Left colon (tissue), 2 donors: ENCODE measurements at places on chromosomes 2 and 18.
A peak's percentile ranks its signal among the peaks of the same experiment; 100 is the strongest.

GRCh38 chr2:29114946-29115609, at the start of gene CLIP4:
Gene CLIP4 (plus strand): TSS chr2:29115415. CDS start chr2:29121389, 5,974 bp downstream.
- peak; percentile 34 for DNase-seq

- DNase-seq = no peak
Measured at GRCh38 chr2:101858246-101858645, 133.5 kb upstream of the IL1R2 start.

DNA sequence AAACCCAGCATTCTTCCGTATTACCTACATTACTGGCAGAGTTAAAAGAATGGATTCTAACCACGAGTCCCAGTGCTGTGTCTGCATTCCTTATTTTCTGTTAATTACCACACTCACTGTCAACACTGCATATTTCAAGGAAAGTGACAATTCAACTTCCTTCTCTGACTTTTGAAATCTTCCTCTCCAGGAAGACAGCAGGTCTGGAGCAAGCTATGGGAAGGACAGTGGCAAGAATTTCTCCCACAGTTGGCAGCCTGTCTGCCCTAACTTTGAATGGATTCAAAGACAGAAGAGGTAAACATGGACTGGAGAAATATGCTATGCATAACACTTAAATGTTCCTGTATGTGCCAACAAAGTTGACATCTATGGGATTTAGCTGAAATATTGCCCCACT, 700.5 kb upstream of the CHAC2 start:
- DNase-seq = no peak

GRCh38 chr2:67221266-67221665, 175.9 kb upstream of the ETAA1 start:
- no peak for DNase-seq

- DNase-seq = no peak
Measured at GRCh38 chr2:83587309-83587708, 871.8 kb downstream of the SUCLG1 start.

- DNase-seq = peak; percentile 94
Measured at GRCh38 chr2:231601356-231602229, 8.9 kb downstream of the TEX44 start.

GRCh38 chr2:68748568-68748967, 14.0 kb downstream of the ARHGAP25 start:
- DNase-seq = no peak

GRCh38 chr2:218313356-218313755, 21.1 kb upstream of the TMBIM1 start:
- DNase-seq = no peak

GRCh38 chr2:235378246-235378645, 115.6 kb upstream of the AGAP1 start:
- DNase-seq = peak; percentile 64

- DNase-seq = no peak
Measured at GRCh38 chr2:184047536-184047935, 550.8 kb upstream of the ZNF804A start.

DNA sequence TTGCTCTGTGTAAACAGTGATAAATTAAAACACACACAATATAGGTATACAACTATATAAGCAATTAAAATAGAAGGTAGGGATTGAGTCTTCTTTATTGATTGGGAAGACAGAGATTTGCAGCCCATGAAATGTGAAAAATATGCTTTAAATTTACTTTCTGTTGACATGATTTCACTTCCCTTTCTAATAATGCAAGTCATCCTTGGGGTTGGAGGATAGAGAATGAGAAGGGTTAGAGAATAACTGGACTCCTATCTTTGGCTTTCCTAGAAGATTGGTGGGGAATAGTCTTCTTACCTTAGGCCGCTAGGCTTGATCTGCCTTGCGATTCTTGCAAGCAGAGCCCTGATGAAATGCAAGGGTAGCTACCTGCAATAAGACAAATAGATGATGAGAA, 339.8 kb downstream of the NYAP2 start:
- DNase-seq = no peak

DNA sequence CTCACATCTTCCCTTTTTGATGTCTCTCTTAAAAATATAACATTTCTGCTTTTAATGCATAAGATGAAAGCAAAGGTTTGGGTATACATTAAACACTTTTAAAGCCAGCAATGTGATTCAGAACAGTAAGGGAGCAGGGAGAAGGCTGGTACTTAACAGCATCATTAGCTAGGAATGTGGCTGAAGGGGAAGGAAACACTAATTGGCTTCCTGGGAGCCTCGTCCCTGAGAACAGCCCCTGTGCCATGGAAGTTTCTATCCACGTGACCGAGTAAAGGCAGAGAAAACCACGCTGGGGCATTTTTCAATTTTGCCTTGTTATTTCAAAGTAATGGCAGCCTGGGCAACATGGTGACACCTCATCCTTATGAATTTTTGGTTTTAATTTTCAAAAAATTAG, 109.2 kb upstream of the GPC1 start:
- no peak for DNase-seq

GRCh38 chr2:121860033-121860757, 104.7 kb downstream of the TSN start:
- DNase-seq = no peak

DNA sequence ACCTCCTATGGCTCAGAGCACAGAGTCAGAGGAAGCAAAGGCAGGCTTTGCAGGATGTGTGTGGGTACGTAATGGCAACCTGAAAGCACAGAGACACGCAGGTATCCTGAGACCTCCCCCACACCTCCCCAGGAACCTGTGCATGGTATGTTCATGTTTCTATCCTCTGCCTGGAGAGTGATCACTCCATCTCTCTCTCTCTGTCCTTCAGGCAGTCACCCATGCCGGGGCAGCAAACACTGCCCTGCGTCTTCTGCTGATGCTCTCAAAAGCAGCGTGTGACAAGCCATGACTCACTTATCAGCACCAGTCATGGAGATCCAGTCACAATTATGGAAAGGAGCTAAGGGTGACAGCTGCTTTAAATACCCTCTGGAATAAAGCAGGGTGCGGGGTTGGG, 52.7 kb downstream of the PDCL3 start:
- DNase-seq = no peak

DNA sequence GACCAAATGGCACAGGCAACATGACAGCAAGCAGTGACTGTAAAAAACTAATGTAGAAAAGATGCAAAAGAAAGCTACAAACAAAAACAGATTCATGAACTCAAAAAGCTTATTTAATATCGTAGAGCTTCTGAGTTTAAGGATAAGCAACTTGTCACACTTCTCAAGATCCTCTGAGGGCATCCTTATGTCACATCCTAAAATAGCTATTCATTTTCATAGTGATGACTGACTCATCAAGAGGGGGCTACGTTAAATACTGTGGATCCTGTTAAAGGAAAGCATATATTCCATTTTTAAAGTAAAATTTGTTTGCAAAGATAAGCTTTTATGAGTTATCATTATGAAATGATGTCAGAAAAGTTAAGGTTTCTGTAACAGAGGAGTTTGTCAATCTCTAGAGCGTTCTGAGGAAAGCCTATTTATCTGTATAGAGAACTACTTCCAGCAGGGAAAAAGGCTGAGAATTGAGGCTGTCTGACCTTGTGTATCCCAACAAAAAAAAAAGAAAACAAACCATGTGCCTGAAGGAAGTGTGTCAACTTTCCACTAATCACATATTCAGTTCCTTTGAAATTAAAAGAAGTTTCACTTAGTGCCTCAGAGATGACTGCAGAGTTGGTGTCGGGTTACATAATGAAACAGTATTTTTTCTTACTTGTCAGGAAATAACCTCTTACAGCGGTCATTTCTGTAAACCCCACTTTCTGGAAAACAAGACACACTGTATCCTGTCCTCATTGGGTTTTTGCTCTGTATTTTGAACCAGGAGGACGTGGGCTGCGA, 115.5 kb downstream of the ESCO1 start:
- DNase-seq = no peak

DNA sequence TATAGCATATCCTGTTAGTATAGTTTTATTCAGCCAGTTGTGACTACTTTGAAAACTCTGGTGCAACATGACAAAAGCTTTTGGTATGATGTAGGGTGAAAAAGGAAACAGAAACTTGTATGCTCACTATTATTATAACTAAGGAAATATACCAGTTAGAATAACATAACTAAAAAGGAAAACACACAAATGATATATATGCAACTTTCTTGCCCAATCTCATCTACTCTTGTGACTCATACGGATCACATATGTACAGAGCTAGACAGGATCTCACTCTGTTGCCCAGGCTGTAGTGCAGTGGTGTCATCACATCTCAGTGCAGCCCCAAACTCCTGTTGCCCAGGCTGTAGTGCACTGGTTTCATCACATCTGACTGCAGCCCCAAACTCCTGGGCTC, 12.4 kb upstream of the TLK1 start:
- DNase-seq = no peak

GRCh38 chr18:59725142-59725541, 27.9 kb upstream of the CCBE1 start:
- DNase-seq = no peak

DNA sequence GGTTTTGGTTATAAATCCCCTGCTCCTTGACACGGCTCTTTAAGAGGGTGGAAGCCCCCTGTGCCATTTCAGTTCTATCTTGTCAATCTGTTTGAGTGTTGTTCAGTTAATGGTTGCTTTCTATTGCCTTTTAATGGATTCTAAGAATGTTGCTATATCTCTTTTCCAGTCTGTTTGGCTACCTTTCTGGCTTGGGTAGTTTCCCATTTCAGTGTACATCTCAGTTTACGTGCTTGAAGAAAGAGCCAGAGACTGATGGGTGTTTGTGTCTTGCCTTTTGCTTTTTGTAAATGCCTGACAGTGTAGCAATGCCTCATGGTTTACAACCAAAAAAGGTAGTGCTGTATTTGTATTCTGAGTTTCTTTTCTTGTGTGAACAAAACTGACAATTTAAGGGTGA, 45.3 kb downstream of the SPATS2L start:
- no peak for DNase-seq

DNA sequence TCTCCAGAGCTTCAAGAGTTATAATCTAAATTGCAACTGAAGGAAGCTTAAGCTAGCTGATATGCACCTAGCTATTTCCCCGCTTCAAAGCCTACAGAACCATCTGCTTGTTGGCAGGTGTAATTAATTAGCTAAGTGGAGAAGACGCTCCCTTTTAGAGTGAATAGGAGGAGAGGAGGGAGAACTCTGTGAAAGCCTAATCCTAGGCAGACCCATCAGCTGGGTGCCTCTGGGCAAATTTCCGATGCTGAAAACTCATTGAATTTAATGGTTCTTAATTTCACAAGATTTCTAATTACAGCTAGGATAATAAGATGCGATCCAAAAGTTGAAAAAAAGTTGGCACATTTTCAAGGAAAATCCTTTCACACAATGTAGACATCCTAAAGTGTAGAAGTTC, 735.9 kb downstream of the ERBB4 start:
- DNase-seq = no peak

DNA sequence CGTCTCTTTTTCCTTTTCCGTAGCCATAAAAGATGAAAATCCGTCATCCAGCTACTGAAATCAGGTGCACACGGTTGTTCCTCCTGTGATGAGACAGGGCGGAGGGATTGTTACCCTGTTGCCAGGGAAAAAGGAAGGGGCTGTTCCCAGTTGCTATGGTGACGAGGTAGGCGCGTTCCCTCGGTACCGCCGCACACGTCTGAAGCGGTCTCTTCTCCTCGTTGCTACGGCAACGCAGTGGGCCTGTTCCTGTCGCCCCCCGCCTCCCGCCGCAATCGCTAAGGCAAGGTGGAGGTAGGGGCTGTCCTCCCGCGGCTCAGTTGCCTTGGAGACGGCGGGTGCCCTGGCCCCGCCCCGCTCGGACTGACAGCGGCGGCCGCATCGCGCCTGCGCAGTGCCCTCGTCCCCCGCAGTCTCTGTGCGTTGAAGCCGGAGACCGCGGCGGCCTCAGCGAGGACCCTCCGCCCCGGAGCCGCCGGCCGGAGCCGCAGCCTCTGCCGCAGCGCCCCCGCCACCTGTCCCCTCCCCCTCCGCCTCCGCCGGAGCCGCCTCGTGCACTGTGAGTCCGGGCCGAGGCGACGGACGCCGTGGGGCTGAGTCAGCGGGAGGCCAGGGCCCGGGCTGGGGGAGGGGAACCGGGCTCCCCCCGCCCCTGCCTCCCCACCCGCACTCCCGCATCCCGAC, at the start of gene MAPRE3:
Gene MAPRE3 (plus strand): TSS at position 394 of the 684 bp plus-strand sequence. CDS start 51,582 bp downstream, outside the sequence.
- peak; percentile 85 for DNase-seq

DNA sequence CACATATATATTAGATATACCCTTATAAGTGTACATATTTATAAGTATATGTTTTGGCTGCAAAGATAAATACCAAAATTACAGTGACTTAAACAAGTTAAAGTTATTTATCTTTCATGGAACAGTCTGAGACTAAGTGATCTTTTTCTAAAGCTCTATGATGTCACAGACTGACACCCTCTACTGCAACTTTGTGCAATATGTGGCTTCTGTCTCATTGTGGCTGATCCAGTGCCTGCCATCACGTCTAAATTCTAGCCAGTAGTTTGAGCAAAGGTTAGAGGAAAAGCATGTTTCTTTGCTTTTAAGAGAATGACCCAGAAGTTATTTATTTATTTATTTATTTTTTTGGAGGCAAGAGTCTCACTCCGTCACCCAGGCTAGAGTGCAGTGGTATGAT, 13.8 kb upstream of the GATA6 start:
- DNase-seq = no peak
